ENCODE measurements at places on chromosomes 7 and 10.

DNA sequence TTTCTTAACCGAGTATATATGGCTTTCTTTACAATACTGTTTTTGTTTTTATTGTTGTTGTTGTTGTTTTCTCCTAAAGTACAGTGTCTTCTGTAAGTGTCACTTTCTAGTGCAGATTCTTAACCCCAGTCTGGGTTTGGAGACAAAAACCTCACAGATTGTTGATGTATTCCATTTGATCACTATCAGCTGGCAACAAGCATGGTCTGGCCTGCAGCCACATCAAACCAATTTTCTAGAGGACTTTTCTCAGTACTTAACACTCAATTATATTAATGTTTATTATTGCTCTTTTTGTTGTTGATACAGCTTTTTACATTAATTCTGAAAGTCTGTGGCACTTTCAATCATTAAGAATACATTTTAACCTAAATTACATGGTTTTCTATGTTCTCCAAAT is 17.1 kb downstream of the LRRN3 start:
- no peak for DNase-seq

DNA sequence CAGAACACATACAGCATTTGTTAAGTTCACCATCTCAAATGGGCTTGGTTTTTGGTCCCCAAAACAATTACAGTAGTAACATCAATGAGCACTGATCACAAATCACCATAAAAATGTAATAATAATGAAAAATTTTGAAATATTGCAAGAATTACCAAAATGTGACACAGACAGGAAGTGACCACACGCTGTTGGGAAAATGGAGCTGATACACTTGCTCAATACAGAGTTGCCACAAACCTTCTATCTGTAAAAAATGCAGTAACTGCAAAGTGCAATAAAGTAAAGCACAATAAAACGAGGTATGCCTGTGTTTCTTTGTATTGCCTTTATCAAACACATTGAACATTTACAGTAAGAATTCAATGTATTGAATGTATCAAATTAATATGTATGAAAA is 262.7 kb downstream of the CTNNA3 start:
- no peak for DNase-seq

DNA sequence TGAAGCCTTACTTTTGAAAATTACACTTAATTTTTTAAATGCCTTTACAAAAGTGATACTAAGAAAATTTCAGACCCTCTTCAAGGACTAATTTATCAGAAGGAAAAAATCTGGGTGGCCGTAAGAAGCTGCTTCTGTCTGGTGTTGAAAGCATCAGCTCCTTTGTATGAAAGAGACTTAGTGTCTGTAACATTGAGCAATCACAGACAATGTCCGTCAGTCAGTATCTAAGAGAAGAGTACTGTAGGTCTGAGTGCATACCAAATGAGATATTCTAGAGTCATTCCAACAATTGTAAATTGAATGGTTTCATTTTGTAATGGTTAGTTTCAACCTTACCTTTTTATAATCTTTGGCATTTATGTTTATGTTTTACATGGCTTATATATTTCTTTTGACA is 11.1 kb upstream of the MDFIC start:
- DNase-seq, result no peak

DNA sequence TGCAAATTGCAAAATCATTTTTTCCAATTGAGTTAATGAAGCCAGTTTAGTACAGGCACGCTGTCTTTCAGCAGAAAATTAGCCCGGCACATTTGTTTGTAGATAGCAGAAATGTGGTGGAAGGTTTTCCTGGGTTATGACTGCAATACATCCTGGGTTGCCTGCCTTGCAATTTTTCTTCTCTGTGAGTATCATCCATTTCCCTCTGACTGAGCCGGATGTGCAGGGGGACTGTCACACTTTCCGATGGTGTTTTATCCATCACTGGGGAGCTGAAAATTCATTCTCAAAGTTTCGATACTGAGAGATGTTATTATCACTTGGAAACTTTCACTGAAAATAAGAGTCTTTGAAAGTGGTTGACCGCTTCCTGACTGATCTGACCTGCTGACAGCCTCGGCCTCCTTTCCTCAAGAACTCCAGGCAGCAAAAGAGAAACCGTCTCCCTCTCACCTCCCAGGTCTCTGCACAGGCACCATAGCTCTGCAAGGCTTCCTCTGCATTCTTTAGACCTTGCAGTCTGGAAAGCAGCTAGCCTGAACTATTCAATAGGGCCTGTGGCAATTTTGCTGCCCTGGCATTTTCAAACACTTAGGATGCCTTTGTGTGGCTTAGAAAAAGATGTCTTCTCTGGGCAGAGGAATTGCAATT is 320.8 kb upstream of the NRP1 start:
- no peak for DNase-seq

DNA sequence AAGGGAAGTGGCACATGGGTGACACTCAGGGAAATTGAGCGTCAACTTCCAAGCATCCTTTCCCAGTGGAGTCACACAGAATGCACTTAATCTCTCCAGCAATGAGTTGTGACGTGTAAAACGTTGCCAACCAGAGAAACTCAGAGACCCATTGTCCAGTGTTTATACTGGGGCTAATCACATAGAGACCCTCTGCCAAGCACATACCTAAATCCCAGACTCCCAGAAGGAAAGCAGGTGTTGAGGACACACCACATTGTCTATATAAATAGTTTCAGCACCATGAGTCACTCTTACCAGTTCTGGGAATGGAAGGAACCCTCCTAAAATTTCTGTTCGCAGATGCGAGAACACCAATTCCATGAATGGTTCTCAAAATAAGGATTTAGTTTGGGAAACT is 76.4 kb upstream of the BET1 start:
- DNase-seq, result no peak

DNA sequence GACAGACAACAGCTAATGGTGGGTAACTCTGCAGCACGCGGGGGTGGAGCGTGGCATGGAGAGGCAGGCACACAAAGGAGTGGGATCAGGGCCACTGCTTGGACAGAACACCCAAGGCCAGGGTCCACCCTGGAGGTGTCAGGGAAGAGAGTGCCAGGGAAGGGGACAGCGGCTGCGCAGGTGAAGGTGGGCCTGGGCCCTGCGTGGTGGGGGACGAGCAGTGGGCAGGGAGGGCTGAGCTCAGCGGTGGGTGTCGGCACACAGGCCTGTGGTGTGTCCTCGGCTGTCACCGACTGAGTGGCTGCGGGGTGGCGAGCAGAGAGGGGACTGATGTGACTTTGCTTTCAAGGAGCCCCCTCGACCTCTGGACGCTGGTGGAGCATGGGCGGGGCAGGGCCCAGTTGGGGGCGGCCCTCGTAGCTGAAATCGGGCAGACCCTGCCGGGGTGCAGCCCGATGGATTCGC is 8.4 kb upstream of the SCART1 start:
- DNase-seq, result no peak

DNA sequence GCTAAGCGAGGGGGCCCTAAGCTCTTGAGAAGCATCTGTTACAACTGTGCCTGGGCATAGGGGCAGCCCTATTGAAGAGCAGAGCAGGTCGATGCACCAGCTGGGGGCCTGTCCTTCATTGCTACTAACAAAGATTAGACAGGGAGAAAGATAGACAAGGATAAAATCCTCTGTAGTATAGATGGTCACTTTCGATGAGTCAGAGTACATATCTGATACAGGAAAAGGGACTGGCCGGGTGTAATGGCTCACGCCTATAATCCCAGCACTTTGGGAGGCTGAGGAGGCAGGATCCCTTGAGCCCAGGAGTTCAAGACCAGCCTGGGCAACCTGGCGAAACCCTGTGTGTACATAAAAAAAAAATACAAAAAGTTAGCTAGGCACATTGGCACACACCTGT is 13.6 kb downstream of the OPTN start:
- DNase-seq, result no peak

DNA sequence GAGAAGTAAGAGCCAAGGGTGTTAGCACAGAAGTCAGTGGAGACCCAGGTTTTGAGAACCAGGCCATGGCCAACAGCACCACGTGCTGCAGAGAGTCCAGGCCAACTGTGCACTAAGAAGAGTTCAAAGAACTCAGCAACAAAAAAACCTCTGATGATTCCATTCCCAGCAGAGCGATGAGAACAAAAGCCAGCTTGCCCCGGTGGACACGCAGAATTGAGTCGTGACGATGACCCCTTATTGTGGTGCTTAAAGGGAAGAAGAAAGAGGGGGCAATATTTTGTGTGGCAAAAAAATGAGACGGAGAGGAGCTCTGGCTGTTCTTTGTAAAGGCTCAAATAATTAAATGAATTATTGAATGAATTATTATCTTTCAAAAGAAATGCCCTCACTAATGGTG is 468.3 kb upstream of the AUTS2 start:
- no peak for DNase-seq

DNA sequence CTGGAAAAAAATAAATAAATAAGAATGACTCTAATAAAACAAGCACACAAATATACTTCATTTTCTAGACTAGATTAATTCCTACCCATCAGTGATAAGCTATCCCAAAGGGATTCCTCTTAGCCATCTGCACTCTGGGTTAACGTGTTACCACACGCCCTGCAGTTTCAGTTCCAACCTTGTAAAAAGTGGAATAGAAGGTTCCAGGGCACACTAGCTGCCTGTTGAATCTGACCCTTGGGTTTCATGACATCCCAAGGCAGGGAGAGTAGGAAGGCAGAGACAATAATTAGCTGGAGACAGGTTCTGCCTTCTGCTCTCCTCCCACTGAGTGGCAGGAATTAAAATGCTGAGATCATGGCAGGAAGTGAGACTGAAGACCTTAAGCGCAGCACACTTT is 33.5 kb downstream of the SLC37A3 start:
- no peak for DNase-seq

DNA sequence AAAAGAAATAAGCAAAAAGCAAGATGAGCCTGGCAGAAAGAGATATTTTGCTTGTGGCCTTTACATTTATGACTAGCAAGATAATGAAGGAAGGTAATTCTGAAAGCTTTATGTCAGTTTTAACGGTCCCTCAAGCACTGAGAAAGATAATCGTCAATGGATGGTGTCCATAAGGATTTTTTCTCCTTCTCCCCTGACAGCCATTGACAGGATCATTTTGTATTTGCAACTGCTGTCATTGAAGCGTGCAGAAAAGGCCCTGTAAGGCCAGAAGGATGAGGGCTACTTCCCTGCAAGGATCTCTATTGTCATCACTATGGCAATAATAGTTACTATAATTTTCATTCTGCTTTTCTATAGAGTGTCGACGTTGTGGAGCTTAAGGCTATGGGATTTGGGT is 994 bp upstream of the LRGUK start:
- DNase-seq, result no peak

DNA sequence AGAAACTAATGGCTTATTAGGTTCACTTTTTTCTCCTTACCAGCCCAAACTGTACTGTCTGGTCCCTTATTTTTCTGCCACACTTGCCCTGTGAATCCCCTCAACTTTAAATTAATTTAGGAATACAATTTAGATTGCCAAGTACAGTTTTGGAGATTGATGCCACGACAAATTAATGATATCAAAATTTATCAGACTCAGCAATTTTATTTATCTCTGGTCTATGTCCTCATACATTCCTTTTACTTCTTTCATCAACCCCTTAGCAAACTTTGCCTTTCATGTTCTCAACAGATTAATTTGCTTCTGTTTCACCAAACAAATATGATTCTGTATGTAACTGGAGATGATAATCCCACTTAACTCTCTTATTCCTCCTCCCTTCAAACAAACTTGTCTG is 38.2 kb downstream of the SHOC2 start:
- DNase-seq, result no peak

DNA sequence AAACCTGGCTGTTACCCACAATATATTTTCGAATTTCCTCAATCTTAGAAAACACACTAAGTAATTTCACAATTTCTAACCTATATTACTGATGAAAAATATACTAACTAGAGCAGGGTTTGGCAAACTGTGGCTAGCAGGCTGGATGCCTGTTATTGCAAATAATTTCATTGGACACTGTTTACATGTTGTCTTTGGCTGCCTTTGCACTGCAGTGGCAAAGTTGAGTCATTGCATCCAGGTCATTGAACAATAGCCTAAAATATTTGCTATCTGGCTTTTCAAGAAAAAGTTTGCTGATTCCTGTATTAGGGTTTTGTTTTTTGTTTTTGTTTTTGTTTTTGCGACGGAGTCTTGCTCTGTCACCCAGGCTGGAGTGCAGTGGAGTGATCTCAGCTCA is 47.2 kb downstream of the KIF11 start:
- DNase-seq, result no peak

DNA sequence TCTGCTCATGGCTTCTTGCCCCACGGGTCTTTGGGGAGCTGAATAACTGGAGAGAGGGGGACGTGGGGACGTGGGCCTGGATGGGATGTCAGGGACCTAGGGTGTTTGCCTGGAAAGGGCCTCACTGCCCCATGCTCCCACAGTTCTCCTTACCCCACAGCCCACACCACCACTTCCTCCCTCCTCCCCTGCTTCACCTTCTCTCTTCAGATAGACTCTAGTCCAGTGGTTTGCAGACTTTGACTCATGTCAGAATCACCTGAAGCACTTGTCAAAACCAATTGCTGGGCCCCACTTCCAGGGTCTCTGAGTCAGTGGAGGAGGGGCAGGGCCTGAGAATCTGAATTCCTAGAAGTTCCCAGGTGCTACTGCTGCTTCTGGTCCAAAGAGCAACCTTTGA is 327.4 kb downstream of the RPS24 start:
- DNase-seq, result no peak

DNA sequence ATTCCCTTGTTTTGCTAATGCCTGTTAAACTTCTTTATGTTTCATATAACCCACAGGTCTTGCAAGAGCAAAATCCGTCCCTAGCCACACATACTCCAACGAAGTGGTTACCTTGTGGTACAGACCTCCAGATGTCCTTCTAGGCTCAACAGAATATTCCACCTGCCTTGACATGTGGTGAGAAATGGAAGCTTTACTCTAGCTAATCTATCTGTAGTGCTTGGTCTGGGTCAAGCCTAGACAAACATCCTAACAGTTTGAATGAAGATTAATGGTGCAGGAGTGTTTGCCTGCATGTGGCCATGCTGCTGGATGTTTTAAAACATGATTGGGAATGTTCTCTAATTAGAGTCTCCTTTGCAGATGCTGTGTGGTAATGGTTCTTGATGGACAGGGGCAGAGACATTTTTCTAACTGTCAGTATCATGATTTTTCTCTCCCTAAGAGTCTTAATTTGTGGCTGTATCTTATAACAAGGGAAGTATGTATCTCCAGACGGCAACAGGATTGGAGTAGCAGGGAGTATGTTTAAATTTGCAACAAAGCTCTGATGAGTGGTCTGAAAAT is 308.5 kb upstream of the FZD1 start:
- DNase-seq, result no peak

- no peak for DNase-seq
Measured at GRCh38 chr7:1460821-1461645, 1.8 kb upstream of the MICALL2 start.

- DNase-seq, result peak; percentile 42
Measured at GRCh38 chr7:5428478-5429252, 5.0 kb upstream of the TNRC18 start.

- DNase-seq, result no peak
Measured at GRCh38 chr10:105674448-105674847, 1033.4 kb downstream of the SORCS3 start.

- no peak for DNase-seq
Measured at GRCh38 chr7:26091933-26092332, 60.1 kb upstream of the NFE2L3 start.

DNA sequence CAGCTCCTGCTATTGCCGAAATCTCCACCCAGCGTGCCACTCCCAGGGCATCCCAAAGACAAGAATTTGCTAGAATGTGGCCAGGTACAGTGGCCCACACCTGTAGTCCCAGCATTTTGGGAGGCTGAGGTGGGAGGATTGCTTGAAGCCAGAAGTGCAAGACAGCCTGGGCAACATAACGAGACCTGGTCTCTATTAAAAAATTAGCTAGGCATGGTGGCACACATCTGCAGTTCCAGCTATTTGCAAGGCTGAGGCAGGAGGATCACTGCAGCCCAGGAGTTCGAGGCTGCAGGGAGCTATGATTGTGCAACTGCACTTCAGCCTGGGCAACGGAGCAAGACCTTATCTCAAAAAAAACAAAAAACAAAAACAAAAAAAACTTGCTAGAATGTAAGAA is 73.3 kb upstream of the LYZL2 start:
- no peak for DNase-seq
